ENCODE measurements at places on chromosomes 1 and 21.

- peak; percentile 33 for DNase-seq
These were observed 20.8 kb downstream of the PHLDA3 start for GRCh38 chr1:201447903-201448871.

- DNase-seq: no peak
These were observed 14.6 kb upstream of the RGS8 start for GRCh38 chr1:182698971-182699370.

DNA sequence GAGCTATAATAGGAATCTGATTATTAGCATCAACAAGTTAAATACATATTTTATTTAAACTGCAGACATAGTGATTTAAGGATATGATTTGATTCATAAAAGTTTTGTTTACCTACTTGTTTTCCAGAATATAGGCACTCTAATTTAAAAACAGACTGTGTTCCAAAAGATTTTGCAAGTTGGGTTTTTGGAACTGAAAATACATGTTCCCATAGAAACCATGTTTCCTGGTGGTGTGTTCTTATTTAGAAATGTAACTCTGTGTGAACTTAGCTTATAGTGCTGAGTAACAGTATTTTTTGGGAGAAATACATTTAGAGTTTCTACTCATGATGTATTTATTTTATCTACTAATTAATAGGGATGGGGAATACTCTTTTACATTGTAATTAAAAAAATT, 21.8 kb downstream of the USP25 start:
- DNase-seq: no peak

- no peak for DNase-seq
These were observed 4.3 kb upstream of the ANKRD65 start for GRCh38 chr1:1425426-1425752.

GRCh38 chr1:24193046-24193445, 6.0 kb upstream of the IFNLR1 start:
- no peak for DNase-seq

GRCh38 chr1:81887421-81888144, 86.8 kb downstream of the ADGRL2 start:
- no peak for DNase-seq

GRCh38 chr1:62962901-62963776, 179.2 kb downstream of the ATG4C start:
- no peak for DNase-seq

GRCh38 chr1:11158720-11159321, 30.3 kb upstream of the ANGPTL7 start:
- no peak for DNase-seq

DNA sequence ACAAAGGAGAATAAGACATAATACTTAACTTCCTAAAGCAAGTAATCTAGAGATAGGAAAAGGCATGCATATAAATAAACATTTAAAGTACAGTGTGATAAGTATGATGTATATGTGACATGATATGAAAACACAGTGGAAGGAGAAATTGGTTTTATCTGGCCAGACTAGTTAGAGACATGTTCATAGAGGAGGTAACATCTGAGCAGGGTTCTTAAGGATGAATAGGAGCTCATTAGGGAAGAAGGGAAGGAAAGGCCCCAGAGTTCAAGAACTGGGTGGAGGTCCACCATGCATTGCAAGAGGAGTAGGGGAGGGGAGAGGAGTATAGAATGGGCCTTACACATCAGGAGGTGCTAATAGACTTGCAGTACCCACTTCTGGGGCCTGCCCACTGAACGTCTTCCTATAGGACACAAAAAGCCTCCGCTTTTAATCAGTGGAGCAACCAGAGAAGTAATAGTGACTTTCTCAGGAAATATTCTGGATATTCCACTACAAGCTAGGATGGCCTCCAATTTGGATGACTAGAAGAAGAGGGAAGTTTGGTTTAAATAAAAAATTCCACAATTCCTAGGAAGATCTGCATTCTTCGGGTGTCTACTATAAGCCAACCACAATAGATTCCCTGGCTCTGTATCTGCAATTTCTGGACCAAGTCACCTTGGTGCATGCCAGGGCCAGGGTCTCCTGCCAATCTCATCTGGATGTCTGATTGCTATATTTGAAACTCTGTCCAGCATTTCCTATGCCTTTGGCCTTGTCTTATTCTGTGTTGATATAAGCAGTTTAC, 41.9 kb downstream of the NGF start:
- DNase-seq: no peak

GRCh38 chr1:177043597-177043996, 120.9 kb downstream of the ASTN1 start:
- DNase-seq: no peak

GRCh38 chr1:221456918-221457317, 285.0 kb downstream of the DUSP10 start:
- DNase-seq: no peak

All from T follicular helper cell (primary cell).